ENCODE measurements at places on chromosomes 1 and 21.

GRCh38 chr1:227059076-227059475, 119.0 kb downstream of the COQ8A start:
- DNase-seq = no peak

GRCh38 chr1:234326497-234327366, 46.5 kb upstream of the COA6 start:
- DNase-seq = peak; percentile 80

- DNase-seq = no peak
Measured at GRCh38 chr1:79629414-79629813, 622.9 kb upstream of the ADGRL4 start.

- DNase-seq = no peak
Measured at GRCh38 chr1:210607361-210607760, 278.7 kb downstream of the HHAT start.

- DNase-seq = no peak
Measured at GRCh38 chr1:221887758-221888157, 145.9 kb upstream of the DUSP10 start.

DNA sequence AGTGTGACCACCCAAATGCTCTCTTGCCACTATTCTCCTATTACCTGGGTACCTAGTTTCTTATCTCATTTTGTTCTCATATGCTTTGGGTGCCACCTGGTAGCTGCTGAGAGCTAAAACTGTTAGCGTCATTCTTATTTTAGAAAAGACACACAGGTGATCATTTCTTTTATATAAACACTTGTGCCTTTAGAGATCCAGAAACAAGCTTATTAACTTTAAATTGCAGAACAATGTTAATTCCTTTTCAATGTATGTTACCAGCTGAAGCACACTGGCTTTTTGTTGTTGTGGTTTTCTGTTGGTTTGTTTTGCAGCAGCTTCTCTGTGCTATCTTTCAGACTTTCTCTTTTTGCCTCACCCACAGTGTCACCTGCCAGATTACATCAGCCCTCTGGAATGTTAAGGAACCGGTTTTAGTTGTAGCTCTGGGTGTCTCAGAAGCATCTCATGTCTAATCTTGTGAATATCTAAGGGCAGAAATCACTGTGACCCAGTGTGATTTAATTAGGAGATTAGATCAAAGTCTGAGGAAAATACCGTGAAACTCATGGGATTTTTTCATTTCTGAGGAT, 43.4 kb upstream of the SLC19A2 start:
- DNase-seq = no peak

DNA sequence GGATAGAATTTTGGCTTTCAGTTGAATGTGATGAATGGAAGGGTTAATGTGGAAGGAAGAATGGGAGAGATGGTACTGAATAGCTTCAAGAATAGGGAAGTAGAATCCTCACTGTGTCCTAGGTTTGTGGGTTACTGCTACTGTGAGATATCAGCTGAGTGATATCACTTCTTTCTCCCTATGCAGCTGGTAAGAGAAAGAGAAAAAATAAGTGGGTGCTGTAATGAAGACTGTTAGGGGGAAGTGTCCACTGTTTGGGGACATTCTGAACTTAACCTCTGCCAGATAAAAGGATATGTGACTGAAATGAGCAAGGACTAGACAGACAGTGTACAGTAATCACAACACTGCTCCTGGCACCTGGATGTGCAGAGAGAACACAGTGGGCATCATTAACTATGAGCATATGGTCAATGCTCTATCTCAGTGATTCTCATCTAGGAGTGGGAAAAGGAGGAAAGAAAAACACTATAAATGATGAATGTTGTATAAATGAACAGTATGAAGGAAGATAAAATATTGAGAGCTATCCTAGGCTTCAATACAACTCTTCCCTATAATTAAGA, 25.6 kb upstream of the MOB3C start:
- no peak for DNase-seq

GRCh38 chr1:222084996-222085395, 343.1 kb upstream of the DUSP10 start:
- DNase-seq = no peak

DNA sequence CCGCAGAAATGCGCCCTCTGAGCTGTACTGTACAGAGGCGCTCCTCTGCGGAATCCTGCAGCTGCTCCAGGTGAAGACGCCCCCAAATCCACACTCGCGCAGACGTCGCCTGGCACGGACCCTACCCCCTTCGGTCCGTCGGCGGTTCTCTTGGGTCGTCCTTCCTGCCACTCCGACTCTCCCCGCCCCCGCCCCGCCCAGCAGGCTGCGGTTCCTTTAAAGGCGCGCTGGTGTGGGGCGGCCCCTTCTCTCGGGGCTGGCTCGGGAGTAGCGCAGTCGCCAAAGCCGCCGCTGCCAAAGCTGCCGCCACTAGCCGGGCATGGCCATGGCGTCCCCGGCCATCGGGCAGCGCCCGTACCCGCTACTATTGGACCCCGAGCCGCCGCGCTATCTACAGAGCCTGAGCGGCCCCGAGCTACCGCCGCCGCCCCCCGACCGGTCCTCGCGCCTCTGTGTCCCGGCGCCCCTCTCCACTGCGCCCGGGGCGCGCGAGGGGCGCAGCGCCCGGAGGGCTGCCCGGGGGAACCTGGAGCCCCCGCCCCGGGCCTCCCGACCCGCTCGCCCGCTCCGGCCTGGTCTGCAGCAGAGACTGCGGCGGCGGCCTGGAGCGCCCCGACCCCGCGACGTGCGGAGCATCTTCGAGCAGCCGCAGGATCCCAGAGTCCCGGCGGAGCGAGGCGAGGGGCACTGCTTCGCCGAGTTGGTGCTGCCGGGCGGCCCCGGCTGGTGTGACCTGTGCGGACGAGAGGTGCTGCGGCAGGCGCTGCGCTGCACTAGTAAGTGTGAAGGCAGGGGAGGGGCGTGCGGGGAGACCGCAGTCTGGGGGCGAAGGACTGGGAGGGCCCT, at the start of gene RASSF5:
TSS of gene RASSF5 (plus strand) at position 248 of the 846 bp plus-strand sequence. CDS start at position 320, 72 bp downstream.
- DNase-seq = peak; percentile 89

DNA sequence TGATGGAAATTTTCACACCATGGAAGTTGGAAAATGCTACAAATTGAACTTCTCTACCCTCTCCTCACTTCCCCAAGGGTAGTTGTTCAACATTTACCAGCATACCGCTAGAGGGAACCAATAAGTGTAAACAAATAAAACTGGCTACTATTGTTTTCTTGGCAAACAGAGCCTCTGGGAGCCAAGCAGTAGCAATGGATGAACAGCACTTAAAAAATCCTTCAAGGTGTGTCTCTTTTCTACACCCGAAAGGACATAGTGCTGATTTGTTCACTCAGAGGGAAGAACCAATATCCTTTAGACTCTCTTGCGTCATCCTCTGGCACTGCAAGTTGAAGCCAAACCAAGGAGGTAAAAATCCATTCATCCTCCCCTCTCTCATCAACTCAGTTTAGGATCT, 161.5 kb downstream of the TBX15 start:
- no peak for DNase-seq

- no peak for DNase-seq
Measured at GRCh38 chr1:53930932-53931331, 14.6 kb downstream of the IFT25 start.

DNA sequence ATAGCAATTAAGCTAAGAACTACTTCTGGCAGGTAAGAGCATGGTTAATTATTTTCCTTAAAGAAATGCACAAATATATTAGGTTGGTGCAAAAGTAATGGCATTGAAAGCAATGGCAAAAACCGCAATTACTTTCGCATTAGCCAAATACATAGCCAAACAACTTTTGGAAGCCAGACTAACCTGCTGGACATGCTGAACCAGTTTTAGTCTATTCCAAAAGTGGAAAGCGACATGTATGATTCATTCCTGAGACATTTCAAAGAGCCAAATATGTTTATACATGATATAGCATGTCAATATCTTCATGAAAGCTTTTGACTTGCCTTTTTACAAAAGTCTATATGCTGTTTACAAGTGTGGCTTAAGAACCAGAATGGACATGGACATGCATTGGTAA, 23.4 kb upstream of the DR1 start:
- DNase-seq = no peak

DNA sequence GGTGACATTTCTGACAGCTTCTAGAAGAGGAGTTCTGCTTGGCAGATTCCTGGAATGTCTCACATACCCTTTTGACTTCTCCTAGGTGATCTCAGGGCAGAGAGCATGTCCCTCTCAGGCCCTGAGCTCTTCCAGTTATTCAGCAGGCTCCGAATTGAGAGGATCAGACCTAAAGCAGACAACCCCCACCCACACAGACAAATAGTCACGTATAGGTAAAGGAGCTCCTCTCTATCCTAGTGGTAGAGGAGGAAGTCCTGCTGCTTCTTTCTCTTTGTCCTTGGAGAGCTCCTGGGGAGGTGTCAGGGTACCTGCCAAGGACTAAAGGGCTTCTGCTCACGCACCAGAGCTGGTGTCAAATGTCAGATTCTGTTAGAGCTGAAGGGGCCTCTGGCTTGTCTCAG, 128.1 kb downstream of the IER5 start:
- no peak for DNase-seq

DNA sequence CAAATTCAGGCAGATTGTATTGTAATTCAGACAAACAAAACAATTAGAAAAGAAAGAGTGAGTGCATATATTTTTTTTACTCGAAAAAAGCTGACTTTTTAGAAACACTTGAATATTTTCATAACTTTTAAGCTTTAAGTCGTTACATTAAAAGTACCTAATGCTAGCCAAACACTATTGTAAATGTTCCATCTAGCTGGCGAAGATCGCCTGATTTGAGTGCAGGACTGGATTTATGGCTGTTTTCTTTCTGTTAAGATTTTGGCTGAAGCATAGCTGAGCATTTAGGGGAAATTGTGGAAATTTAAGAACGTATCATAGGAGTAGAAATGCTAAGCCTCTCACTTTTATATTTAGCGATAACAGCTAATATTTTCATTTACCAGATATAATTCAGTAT, 24.6 kb downstream of the LRRC7 start:
- DNase-seq = no peak

DNA sequence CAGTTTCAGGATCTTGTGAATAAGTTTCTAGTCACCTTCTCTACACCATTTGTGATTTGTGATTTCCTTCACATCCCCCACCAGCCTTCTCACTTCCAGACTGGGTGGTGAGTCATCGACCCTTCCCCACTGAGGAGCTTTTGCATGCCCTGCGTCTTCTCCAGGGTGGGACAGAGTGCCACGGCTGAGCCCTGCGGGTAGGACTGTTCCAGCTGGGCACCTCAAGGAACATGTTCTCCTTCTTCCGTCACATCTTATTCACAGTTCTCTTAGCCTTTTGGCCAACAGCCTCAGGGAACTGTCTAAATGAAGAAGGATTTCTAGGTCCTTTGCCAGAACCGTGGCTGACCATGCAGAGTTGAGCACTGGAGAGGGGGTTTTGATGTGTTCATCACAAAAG, 116.5 kb downstream of the TMEM53 start:
- no peak for DNase-seq

DNA sequence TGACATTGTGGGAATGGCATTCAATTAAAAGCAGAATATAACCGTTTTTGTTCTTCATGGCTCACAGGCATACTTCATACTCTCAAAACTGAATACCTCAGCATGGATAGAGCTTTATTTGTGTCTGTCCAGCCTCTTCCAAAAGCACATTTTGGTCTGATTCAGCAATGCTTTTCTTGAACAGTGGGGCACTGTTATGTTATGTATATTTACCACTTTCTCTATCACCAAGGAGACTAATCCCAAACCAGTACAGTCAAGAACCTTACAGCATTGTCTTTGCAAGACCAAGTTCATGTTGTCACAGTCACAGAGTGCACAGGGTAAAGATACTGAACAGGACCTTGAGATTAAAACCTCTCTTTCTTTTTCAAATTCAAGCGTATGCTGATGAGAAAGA, 582.8 kb downstream of the PTBP2 start:
- DNase-seq = no peak

DNA sequence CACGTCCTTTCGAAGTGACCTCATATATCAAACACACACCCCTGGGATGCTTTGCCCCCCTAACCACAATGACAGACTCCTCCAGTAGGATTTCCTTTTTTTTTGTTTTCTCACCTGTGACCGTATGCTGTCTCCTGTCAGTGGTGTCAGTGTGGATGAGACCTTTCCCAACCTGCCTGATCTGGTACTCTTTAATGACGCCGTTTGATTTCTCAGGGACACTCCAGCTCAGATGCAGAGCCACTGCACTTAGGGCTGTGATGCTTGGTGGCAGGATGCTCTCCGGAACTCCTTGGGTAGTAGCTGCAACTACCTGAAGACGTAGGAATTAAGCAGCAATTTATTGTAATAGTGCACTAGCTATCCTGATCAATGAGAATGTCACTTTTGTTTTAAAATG, 212.6 kb downstream of the KCTD3 start:
- no peak for DNase-seq

GRCh38 chr1:31742462-31743212, 21.5 kb downstream of the ADGRB2 start:
- no peak for DNase-seq

- DNase-seq = no peak
Measured at GRCh38 chr1:160219062-160219929, 14.1 kb downstream of the PEA15 start.

GRCh38 chr1:112363636-112364035, 32.4 kb upstream of the CTTNBP2NL start:
- no peak for DNase-seq

Measured in stimulated activated naive CD8-positive, alpha-beta T cell treated with anti-CD3 and anti-CD28 coated beads, Interleukin-15, Interleukin-2, amounts not matched to agents 100 U/mL and 50 U/mL, for 24 hours (primary cell).